Activated naive CD4-positive, alpha-beta T cell treated with Interleukin-2 at 50 U/mL for 16 hours (primary cell): ENCODE measurements at places on chromosomes 3 and 15.

DNA sequence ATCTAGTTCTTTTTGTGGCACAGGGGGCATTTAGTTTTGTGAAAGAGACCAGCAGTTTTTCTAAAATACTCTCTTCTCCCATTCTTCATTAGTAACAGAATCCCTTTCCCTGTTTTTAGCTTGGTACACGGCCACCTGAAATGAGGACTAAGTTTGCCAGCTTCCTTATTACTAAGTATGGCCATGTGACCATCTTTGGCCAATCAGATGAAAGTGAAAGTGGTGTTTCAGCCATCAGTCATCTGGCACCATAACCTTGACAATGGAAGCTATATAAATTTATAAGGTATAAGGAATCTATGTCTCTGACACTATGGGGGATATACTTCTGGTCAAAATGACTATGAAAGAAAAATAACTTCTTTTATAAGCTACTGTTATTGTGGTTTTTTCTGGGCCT lies 570.4 kb downstream of the AGBL1 start:
- DNase-seq: no peak

DNA sequence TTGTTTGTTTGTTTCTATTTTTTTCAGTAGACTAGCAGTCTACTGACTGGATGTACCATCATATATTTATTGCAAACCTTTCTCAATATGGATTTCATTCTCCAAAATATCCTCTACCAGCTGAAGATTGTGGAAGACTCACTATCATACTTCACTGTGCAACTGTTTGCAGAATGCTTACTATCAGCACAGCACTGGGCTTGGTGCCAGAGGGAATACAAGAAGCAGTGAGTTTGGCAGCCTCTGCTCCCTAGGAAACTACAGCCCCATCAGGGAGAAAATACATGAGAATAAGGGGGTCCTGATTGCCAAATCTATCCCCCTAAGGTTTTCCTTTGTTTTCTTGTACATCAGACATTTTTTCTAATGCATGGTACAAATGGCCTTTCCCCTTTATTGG lies 27.5 kb downstream of the AQP9 start:
- no peak for DNase-seq

DNA sequence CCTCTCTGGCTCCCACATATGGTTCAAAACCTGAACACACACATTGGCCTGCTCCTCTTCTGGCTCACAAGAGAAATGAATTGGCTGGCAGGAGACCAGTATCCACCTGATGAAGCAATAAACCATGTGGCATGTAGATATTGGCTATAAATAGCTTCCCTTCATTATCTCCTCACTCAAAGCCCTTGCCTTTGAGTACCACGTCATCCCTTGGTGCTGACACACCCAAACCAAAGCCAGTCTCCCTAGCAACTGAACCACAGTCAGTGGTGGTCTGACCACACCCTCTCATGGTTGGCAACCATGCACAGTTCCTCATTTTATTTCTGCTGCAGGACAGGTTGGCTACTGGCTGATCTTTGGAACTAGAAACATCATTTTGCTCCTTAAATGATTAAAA lies 98.8 kb downstream of the ZNF621 start:
- DNase-seq: no peak

DNA sequence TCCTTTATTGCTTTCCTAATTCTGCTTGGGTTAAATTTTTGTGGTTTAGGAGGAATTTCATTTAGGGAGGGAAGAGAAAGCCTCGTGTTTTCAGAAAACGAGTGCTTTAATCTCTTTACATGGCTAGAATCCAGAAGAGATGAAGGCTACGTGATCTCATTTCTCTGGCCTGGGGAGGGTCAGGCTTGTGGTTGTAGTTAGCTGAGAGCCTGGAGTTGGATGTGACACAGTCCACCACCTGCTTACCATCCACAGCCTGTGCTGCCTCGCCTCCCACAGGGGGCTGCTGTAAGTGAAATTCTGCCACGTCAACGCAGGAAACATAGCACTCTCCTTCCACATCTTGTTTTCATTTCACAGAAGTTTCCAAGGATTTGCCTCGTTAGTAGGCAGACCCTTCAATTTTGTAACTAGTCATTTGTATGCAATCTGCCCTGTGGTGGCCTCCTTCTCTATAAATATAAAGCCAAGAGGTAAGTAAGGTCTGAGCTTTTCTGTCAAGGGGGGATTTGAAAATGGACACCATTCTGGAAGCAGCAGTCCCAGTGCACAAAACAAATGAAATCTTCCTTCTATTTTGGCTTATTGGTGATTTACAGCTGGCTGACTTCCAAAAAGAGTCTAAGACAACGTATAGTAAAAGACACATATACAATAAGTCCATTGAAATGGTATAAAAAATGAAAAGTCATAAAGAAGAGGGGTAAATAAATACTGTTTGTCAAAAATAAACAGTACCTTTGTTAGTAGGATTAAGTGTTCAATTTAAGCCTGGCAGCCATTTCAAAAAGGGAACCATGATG lies 3.4 kb downstream of the GXYLT2 start:
- no peak for DNase-seq

DNA sequence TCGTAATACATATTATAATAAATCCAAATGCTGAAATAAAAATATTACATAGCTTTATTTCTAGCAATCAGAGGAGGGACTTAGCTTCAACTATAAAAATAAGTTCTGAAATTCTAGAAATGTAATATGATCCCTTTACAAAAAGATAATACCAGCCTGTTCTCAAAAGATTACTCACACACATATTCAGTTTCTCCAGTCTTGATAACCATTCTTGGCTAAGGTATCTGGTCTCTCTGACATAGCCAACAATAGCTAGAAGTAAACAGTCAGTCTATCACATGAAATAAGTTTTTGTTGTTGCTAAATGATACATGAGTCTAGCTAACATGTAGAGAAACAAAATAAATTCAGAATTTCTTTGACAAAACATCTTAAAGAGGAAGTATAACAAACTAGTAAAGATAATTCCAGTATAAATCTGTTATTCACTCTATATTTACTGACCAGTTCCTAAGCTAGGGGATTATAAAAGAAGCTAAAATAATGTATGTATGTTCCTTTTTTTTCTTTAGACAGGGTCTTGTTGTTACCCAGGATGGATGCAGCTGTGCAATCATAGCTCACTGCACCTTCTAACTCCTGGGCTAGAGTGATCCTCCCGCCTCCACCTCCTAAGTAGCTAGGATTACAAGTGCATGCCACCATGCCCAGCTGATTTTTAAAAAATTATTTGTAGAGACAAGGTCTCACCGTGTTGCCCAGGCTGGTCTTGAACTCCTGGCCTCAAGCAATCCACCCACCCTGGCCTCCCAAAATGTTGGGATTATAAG lies 170.6 kb downstream of the TBL1XR1 start:
- DNase-seq: no peak

DNA sequence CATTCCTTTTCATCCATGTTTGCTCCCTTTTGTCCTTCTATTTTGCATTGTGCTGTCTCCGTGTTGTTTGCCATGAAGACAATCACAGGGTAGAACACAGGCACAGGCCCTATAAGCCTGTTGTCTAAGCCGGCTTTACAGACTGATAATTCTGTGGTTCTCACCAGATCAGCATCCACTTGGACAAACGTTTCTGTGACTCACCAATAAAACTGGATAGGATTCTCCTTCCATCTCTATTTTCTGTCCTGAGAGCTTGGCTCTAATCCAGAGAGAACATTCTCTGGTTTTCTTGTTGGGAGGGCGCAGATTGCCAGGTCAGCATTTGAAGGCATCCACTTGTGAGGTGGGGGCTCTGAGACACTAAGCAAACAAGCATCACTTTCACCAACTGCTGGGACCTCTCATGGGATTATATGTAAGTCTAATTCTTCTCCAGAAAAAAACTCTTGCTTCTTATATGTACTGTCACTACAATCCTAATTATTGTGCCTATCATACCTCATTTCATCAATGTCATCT lies 101.6 kb downstream of the ERC2 start:
- DNase-seq: no peak

GRCh38 chr3:115523458-115523857 lies 99.9 kb upstream of the GAP43 start:
- DNase-seq: no peak

GRCh38 chr3:120274739-120275167 lies 10.3 kb downstream of the GPR156 start:
- DNase-seq: no peak

GRCh38 chr15:95302809-95303208 lies 1027.7 kb upstream of the NR2F2 start:
- no peak for DNase-seq

DNA sequence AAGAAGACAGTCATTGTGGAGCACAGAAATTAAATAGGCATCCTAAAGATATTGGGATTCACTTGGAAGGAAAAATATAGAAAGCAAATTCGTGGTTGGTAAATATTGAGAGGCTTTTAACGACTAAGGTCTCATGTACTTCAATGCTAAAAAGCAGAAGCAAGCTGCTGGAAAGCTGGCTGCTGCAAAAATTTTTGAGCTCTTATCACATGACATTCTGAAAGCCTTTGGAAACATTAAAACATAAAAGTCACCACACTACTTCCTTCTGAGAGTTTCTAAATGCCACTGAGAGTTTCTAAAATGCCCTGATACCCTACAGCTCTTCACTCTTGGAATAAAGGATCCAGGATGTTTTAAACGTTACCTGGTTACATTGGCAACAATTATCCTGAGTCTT lies 39.0 kb upstream of the CBLB start:
- no peak for DNase-seq

- DNase-seq: peak; percentile 16
Observed at GRCh38 chr15:75639191-75639708, 774 bp downstream of the IMP3 start.

DNA sequence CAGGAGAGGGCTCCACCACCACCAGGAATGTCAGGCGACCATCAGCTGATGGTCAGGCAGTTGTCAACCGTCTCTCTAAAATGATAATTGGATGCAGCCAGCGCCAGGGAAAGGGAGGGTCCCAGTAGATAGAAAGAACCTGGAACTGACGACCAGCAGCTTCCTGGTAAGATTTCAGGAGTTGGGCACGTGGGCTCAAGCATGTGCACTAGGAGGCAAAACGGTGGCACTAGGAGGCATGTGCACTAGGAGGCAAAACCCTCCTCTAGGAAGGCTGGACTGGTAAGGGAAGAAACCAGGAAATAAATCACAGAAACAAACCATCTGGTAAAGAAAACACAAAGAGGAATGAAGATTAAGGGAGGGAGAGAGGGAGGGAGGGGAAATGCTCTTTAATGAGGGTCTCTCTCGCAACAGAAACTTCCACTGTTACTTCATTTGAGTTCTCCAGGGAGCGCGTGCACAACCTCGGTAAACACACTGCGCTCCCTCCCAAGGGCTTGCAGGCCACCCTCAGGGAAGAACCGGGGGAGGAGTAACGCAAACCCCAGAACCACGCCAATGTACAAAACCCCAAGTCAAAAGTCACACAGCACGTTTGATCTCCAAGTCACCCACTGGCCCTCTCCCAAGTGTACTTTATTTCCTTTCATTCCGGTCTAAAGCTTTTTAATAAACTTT lies 116.7 kb downstream of the XXYLT1 start:
- DNase-seq: no peak

GRCh38 chr3:192090586-192090985 lies 629.6 kb downstream of the PYDC2 start:
- no peak for DNase-seq

- peak; percentile 28 for DNase-seq
Observed at GRCh38 chr3:188683032-188683521, 488.7 kb upstream of the TPRG1 start.

- no peak for DNase-seq
Observed at GRCh38 chr15:85129881-85130280, 148.2 kb downstream of the PDE8A start.

- DNase-seq: no peak
Observed at GRCh38 chr3:147422196-147422595, 13.0 kb downstream of the ZIC1 start.

DNA sequence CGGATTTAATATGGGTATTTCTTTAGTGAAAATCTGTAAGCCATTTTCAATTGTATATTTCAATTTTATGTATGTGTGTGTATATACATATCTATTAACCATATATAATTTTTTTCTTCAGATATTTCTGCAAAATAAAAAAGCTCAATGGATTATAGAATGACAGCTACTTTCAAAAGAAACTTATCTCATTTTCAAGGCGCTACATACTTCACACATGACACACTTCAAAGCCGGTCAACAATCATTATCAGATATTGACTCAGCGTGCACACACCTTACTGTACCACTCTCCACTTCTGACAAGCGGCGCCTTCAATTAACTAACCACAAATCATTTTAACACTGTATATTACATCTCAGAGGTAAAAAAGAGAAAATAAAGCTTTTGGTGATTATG lies 39.6 kb downstream of the ATP13A3 start:
- DNase-seq: peak; percentile 7

GRCh38 chr3:37712918-37713817 lies 148.5 kb upstream of the CTDSPL start:
- no peak for DNase-seq

DNA sequence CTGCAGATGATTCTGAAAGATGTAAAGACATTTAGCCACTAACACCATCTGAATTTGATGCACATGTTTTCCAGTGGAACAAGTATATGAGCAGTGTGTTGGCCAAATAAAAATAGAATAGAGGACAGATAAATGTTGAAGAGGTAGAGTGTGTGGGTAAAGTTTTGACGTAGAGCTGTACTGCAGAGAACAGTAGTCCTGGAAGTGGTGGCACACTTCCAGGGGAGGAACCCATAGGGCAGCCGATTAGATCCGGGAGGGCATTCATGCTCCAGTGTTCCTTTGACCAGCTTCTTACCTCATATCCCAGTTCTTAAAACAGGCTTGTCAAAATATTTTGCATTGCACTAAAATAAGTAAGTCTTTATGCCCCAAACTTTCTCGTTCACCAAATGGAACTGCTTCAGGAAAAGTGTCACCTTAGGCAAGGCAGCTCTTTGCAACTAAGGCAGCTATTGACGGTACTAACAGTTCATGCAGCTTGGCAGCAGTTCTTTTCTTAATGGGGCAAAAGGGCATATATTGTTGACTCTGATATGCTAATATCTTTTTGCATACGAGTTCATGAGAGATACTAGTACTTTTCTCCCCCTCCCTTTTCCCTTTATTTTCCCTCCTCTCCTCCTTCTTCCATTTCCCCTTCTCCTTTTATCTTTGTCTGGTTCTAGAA lies 429.3 kb upstream of the AZI2 start:
- DNase-seq: no peak

GRCh38 chr15:37995461-37996347 lies 61.3 kb downstream of the TMCO5A start:
- DNase-seq: no peak

- no peak for DNase-seq
Observed at GRCh38 chr15:70142072-70142321, 44.3 kb upstream of the TLE3 start.

GRCh38 chr15:66178531-66178910 lies 75.0 kb downstream of the MEGF11 start:
- DNase-seq: no peak

- no peak for DNase-seq
Observed at GRCh38 chr3:122533480-122533879, 18.7 kb upstream of the KPNA1 start.

DNA sequence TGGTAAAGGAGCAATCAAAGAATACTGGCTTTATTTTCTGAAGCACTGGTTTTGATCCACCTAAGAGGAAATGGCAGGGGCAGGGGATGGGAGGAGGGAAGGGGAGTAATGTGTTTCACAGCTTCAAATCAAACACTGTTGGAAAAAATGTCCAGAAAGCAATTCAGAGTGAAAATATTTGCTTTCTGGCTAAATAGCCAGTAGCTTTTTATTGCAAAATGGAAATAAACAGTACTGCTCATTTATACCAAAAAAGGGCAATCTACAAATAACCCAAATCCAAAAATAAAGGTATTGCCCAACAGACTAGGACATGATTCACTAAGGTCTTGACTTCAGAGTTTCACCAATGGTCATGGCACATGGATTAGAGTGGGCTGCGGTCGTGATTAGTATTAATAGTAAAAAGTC lies 279.3 kb upstream of the THBS1 start:
- no peak for DNase-seq
